ENCODE measurements at places on chromosomes 12 and 14.
A peak's percentile ranks its signal among the peaks of the same experiment; 100 is the strongest.

DNA sequence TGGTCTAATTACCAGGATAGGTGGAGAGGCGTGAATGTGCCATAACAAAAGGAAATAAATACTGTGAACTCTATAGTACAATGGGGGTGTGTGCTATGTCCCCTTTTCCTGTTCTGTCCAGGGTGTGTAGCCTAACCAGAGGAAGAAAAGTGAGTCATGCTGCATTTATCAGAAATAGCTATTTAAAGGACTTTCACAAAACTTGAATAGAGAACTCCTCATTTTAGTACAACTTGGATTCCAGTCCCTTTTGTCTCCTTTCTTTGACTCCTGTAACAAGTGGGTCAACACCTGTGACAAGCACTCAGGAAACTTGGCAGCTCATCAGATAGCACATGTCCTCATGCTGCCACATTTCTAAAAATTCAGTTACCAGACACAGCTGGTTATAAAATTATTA is 123.4 kb downstream of the CCDC91 start:
- no peak for DNase-seq

- DNase-seq: no peak
Observed at GRCh38 chr14:99419905-99420304, 60.8 kb downstream of the SETD3 start.

DNA sequence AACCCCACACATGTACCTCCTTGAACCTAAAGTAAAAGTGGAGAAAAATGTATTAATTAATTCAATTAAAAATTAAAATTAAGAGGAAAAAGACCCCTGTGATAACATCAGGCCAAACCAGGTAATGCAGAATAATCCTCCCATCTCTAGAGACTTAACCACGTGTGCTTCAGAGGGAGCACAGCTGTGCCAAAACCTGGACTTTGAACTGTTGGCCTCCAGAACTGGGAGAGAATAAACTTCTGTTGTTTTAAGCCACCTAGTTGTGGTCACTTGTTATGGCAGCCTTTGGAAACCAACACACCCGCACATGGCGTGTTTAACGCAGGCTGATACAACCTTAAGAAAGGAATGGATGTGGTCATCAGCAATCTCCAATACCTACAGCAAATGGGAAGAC is 23.8 kb downstream of the OAS2 start:
- DNase-seq: no peak

DNA sequence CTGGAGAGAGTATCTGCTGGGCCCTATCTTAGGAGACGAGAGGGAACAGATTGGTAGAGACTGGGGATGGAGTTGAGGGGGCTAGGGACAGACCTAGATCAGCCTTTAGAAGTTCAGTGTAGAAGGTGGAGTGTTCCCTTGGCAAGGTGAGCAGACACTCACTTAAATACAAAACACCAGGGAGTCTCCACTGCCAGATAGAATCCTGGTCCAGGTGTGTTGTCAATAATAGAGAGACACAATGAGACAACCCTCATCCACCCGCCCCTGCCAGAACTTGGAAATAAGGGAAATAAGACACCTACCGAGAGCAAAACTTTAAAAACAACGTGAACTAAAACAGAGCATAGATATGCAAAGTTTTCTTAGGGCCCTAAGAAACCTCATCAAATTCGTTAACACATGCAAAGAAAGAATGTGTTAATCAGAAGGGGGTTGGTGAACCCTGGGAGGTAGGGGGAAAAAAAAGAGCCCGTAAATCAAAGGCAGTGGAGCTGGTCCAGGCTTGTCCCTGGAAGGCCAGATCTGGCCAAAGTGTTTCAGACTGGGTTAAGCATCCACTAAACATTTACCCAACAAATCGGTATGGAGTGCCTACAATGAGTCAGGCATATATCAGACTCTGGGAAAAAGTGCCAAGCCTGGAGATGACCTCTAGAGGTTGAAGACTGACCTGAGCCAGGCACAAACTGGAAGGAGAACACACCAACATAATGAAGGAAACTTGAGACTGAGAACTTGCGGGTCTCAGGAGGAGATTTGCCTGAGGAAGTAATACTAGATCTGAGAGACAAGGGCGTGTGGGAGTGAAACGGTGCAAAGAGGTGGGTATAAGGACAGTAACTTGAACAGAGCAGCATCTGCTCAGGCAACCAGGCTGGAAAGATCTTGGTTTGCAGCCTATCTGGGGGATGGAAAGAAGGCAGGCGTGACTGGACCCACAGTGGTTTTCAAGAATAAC is 37.0 kb upstream of the OTX2 start:
- DNase-seq: no peak

GRCh38 chr12:45518291-45519235 is 210.9 kb upstream of the ARID2 start:
- no peak for DNase-seq

DNA sequence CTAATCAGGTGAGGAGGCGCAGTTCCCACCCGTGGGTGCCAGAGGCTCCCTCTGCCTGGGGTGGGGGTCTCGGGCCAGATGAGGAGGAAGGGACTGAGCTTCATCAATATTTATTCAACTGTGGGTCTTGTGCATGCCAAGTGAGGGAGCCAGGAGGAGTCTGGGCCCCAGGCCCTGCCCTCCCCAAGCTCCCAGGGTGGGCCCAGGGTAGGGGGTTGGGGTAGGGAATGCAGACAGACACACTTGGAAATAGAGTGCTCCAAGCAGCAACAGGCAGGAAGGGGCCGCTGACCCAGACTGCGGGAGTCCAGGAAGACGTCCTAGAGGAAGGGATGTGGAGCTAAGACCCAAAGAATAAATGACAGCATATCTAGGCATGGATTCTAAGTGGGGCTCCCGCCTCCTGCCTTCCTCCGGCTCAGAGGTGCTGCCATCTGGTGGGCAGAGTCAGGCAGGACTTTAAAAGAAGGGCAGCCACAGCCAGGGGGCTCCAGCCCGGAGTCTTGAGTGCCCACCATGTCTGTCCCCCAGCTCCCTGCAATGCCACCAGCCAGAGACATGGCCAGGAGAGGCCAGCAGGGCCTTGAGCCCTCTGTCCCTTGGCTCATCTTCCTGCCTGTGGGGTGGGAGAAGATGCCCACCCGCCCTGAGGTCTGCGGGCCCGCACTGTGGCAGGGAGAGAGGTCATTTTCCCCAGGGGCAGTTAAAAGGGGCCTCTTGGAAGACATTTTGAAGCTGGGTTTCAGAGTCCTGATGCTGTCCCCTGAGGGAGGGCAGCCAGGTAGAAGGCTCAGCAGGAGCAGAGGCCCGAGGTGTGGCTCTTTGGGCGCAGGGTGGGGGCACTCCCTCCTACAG is 70.1 kb downstream of the PHETA1 start:
- peak; percentile 57 for DNase-seq

- no peak for DNase-seq
Observed at GRCh38 chr14:55272387-55272786, 1.2 kb downstream of the FBXO34 start.

GRCh38 chr14:30193845-30194501 is 266.3 kb upstream of the PRKD1 start:
- DNase-seq: no peak

DNA sequence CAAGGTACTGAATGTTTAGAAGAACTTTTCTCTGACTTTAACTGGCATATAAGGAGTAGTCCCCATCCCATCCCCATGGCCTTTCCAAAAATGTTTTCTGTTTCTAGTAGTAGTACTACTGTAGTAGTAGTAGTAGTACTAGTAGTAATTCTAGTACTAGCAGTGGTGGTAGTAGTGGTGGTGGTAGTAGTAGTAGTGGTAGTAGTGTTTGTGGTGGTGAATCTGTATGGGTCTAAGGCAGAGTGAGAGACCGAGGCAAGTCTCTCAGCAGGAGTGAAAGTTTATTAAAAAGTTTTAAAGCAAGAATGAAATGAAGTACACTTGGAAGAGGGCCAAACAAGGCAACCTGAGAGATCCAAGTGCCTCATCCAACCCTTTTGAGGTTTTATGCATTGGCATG is 58.6 kb downstream of the FOXN4 start:
- DNase-seq: no peak

- DNase-seq: no peak
Observed at GRCh38 chr12:92105676-92106075, 40.0 kb downstream of the BTG1 start.

DNA sequence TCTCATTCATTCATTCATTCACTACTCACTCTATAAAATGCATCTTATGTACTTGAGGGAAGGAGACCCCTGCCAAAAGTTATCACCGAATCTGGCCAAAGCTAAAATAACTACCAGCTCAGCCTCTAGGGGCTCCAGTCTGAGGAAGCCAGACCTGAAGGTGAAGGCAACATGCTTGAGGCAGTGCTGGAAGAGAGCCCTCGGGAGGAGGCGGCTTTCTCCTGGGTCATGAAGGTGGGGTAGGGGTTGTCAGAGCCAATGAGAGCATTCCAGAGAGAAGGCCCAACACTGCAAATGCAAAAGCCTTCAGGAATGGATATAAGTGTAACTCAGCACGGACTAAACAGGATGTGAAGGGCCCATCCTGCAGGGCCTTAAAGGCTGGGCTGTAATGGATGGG is 62.4 kb downstream of the GSC start:
- no peak for DNase-seq

- DNase-seq: no peak
Observed at GRCh38 chr12:75322464-75322863, 7.7 kb downstream of the CAPS2 start.

GRCh38 chr12:102169922-102170621 is 27.6 kb downstream of the PMCH start:
- no peak for DNase-seq

DNA sequence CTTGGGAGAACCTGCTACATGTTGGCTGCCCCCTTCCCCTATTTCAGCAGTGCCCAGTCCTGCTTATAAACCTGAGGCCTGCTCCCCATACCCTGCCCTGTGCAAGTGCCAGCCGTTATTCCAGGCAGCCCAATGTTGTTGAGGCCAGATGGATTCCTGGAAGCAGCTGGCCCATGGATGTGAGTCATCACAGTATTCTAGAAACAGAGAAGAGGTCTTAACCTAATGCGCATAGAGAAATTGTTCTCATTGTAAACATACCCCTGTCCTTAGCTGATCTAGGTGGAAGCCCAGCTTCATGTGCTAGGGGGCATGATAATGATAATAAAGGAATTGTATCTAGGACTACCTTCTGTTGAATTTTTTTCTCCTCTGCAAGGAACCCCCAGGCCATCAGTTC is 69.7 kb downstream of the TSPAN11 start:
- no peak for DNase-seq

- DNase-seq: no peak
Observed at GRCh38 chr12:98970210-98970609, 325.1 kb downstream of the APAF1 start.

DNA sequence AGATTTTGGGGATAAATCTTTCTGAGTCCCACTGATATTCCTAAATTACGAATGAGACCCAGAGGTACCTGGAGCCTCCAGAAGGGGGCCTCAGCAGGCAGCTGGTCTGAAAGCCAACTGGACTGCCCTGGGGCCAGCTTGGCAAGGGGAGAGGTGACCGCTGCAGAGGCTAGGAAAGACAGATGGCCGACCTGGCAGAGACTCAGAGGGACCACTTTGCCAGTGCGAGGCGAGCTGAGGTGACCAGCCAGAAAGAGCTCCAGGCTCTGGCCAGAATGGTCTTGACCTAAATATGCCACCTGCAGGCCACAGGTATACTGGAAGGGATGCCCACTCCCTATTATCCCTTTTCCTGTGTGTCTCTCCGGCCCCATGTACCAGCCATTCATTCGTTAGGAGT is 256.8 kb upstream of the GARIN6 start:
- DNase-seq: no peak

DNA sequence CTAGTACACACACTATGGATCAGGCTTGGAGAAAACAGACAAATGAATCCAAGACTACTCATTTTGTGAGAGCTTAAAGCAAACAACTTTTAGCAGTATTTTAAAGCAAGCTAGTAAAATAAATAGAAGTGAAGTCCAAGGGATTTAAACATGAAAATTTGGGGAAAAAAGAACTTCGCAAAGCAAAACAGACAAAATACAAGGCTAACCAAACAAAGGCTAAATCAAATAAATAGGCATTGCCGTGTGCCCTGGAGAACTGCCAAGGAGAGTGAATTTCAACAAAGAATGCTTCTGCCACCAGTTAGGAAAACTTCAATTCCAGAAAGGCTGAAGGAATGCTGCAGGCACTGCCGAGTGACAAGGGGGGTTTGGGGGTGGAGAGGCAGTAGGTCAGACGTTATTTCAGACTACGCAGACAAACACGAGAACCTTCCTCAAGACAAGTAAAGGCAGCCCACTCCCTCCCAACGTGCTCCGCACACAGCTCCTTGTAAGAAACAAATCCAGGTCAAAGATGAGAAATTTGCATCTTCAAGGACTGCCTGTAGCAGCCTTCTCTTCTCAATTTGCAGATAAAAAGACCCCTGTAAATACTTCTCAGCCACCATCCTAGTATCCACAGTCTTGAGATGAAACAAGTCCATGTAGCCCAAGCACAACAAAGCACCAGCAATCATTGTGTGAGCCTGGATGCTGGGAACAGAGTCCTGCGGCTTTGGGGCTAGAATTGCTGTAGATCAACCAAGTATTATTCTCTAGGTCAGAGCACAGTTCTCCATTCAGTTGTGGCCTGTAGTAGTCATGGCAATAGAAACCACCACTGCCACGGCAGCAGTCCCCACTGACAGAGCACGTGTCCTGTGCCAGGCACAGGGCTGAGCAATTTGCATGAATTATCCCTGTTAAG is 43.3 kb downstream of the EFCAB11 start:
- no peak for DNase-seq

DNA sequence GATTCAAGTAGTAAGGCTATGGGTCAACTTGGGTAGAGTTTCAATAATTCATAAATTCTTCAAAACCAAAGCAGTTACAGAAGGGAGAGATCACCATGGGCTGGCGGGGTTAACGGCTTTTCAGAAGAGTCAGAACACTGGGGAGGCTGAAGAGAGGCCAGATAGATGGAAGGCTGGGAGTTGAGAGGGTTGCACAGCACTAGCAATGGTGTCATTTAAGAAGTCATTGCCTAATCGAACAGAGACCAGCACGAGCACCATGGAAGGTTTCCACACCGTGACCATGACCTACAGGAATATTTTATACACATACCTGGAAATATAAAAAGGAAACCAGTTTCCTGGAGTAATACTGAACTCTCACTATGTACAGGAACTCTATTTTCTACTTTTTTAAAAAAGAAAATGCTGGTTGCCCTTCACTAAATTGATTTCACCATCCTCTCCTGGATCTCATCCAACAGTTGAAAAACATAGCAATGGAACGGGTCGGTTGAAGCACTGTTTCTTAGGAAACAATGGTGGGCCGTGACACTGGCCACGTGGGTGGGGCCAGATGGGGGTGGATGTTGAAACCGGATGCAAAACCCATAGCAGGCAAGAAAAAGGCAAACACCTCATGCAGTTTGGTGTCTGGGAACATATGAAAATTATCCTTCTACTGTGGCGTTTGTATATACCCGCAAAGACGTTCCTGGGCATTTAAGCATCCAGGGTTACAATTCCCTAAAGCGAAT is 38.0 kb upstream of the RIN3 start:
- DNase-seq: no peak

DNA sequence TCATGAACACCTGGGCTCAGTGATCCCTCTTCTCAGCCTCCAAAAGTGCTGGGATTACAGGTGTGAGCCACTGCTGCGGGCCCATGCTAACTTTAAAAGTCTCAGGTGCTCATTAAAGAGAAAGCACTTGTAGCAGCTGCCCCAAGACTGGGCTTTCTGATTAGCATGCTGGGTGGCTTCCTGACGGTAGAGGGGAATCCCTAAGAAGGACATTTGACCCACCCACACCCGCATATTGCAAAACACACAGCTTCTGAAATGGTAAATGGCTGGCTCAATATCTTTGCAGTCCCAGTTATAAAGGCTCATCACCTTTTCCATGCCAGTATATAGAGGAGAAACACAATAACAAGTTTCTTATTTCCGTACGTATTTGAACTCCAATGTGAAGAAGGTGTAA is 19.3 kb upstream of the BICD1 start:
- DNase-seq: no peak

- DNase-seq: no peak
Observed at GRCh38 chr14:101196051-101196712, 292.7 kb upstream of the RTL1 start.

- DNase-seq: no peak
Observed at GRCh38 chr14:77194706-77195105, 13.1 kb downstream of the TMEM63C start.

Measured in progenitor cell of endocrine pancreas (in vitro differentiated cells).